Activated CD4-positive, alpha-beta T cell treated with anti-CD3 and anti-CD28 coated beads, Interleukin-2, amount 50 U/mL, for 48 hours (primary cell): ENCODE measurements at places on chromosomes 16 and 17.

- DNase-seq = no peak
These were observed 37.8 kb upstream of the CBX4 start for GRCh38 chr17:79877041-79877440.

DNA sequence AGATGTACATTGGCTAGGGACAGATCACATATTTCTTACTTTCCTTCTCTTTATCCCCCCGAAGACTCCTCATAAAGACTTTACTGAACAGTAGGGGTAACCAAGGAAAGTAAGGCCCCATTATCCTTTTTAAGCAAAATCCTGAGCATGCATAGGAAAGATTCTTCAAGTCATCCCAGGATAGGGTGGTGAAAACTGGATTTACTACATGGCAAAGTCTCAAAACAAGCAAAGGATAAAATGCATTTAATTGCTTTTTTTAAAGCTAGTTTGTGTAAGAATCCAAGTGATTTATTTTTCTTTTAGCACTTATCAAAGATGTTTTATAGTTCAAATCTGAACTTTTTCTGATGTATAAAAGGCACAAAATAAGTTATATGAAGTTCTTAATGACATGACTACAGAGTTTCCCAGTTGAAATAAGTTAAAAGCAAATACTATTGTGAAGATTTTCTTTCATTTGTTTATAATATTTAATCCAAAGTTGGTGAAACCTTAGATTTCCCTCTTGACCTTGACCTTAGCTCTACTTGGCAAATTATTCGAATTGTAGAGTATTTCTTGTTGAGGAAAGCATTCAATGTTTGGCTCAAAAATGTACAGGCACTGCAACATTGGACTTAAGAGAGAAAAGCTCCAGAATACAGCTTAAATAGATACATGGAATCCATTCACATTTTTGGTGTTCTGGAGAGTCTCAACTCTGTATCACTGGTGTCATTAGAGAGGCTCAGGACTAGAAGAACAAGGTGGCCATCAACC is 104.3 kb downstream of the ABCA8 start:
- DNase-seq = no peak

DNA sequence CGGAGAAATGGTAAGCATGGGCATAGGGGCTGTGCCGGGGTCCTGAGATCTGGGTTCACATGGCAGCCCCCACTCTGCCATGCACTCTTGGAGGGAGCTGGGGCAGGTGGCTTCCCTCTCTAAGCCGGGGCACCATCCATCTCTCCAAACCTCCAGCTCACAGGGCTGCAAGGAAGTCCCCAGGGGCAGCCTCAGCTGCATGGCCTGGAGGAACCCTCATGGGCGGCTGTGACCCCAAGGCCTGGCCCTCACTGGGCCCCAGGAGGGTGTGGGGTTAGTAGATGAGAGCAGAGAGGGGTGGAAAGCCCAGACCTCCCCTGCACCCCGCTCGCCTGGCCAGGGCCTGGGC is 2.6 kb downstream of the CTRB2 start:
- no peak for DNase-seq

- DNase-seq = no peak
These were observed 1595.0 kb upstream of the GOT2 start for GRCh38 chr16:60329108-60329507.
